ENCODE measurements at places on chromosomes 2 and 18.

DNA sequence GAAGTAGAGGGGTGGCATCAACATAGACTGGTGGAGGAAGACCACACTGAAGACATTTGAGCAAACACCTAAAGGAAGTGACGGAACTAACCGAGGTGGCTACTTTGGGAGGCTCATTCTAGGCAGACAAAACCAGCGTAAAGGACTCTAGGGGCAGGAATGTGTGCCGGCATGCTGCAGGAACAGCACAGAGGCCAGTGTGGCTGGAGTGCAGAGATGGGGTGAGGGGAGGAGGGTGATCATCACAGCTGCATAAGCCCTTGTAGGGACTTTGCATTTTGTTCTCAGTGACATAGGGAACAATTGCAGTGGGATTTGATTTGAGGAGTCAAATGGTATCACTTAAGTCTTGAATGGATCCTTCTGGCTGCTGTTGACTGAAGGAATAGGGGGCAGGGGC lies 253.5 kb downstream of the NCKAP5 start:
- no peak for DNase-seq

GRCh38 chr2:218021536-218022071 lies 18.8 kb upstream of the TNS1 start:
- DNase-seq: peak; percentile 73

DNA sequence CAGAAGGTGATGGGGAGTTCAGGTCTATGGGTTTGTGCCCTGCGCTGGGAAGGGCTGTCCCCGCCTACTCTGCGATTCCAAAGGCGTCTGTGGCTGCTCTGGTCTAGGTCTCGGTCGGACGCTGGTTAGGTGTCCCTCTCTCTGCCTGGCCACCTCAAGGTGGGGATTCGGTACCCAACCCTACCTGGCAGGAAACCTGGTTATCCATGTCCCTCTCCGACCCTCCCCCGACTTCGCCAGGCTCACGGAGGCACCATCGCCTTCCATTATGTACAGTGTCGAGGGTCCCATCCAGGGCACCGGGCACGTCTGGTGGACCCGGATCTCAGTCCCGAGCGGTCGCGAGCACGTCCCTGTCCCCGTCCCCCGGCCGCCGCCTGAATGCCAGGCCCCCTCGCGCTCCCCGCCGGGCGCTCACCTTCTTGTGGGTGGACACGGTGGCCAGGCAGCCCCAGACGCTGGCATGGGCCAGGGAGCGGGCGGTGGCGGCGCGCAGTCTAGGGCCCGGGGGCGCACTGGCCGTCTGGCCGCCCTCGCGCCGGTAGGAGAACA lies 628 bp downstream of the CREG2 start:
- DNase-seq: no peak

- no peak for DNase-seq
These were observed 42.2 kb downstream of the TPO start for GRCh38 chr2:1455466-1455865.

- no peak for DNase-seq
These were observed 160.6 kb downstream of the GALNT3 start for GRCh38 chr2:165633431-165633830.

DNA sequence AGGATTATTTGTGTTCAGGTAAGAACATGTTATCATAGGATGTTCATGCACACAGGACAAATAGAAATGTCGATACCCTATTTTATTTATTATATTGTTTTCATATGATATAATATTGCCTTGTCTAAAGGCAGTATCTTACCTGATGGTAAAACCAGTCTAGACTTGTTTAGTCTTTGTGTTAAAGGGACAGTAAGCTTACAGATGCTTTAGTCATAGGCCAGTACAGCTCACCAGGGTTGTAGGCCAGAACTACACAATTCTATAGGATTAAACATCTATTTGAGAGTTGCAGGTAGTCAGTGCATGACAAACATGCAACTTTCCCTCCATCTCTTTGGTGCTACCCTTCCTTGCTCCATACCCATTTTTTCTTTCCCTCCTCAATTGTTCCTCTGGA lies 158.5 kb downstream of the GALNT3 start:
- DNase-seq: no peak

All from aorta (tissue), 5 donors.